ENCODE measurements at places on chromosomes 3 and 15. TPM values are rescaled to one million over a fixed set of nuclear protein-coding genes. Genes with fewer than 3 reads are reported as not detected.

GRCh38 chr3:102089239-102089638 lies 239.9 kb downstream of the NFKBIZ start:
- DNase-seq: no peak

- DNase-seq: no peak
Observed at GRCh38 chr3:148175214-148175613, 522.5 kb upstream of the AGTR1 start.

The CCNL1 gene
- total RNA-seq: 104 TPM

The MEIS2 gene
- 7.1 TPM for total RNA-seq

GRCh38 chr15:33894193-33894592 lies 74.1 kb upstream of the CHRM5 start:
- DNase-seq: no peak

The LRRC2 gene
- 11.2 TPM for total RNA-seq

The ARL14 gene
- not detected for total RNA-seq

GRCh38 chr15:89359471-89360293 lies 25.1 kb upstream of the POLG start:
- DNase-seq: no peak

DNA sequence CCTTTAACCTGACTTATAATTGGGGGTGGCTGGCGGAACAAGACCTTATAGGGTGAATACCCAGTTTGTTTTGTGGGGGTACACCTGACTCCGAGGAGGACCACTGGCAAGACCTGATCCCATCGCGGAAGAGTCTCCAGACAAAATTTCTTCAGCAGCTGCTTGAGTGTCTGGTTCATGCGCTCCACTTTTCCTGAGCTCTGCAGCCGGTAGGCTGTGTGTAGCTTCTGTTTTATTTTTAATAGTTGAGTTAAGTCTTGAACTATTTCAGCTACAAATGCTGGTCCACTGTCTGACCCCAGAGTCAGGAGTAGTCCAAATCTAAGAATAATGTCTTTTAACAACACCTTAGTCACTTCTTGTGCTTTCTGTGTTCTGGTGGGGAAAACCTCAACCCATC lies 21.2 kb upstream of the NOX5 start:
- no peak for DNase-seq

DNA sequence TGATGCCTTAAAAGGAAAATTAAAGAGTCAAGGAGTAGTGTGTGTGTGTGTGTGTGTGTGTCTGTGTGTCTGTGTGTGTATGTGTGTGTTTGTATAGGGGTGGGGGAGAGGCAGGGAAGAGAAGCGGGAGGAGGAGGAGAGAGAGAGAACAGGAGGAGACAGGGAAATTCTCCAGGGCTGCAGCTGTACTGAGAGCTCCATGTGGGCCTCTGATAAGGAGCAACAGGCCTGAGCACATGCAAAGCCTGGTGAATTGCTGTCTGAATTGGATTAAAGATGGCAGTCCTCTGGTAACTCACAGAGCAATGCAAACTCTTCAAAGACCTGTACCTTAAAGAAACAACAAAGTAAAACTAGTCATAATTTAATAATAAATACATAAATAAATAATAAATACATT lies 70.6 kb downstream of the SEMA6D start:
- DNase-seq: no peak

GRCh38 chr3:87298111-87298718 lies 21.8 kb upstream of the POU1F1 start:
- no peak for DNase-seq

DNA sequence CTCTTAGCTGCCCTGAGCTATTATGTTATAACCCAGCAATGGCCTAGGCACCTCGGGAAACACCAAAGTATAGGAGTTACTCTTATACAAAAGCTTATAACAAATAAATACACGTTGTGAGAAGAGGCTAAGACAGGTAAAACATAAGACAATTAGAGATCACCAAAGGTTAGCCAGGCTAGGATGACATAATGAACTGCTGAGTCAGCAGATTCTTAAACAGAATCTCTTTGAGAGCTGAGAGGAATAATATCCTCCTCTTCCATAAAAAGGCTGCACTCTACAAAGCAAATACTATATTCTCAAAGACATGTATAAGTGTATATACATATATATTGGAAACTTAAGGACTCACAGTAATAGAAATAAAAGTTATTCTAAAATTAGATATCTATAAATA lies 37.2 kb downstream of the GOLIM4 start:
- no peak for DNase-seq

DNA sequence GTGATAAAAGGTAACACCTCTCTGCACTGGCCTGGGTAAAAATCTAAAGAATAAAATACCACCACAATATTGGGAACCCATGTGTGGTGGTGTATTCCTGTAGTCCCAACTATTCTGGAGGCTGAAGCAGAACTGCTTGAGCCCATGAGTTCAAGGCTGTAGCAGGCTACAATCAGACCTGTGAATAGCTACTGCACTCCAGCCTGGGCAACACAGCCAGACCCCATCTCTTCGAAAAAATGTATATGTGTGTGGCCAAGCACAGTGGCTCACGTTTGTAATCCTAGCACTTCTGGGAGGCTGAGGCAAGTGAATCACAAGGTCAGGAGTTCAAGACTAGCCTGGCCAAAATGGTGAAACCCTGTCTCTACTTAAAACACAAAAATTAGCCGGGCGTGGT lies 1.8 kb upstream of the RPL14 start:
- DNase-seq: no peak

The KLF15 gene
- 32.9 TPM for total RNA-seq

- DNase-seq: no peak
Observed at GRCh38 chr3:73350996-73351395, 273.7 kb downstream of the PDZRN3 start.

GRCh38 chr15:51917493-51917892 lies 54.1 kb downstream of the LEO1 start:
- DNase-seq: peak; percentile 80

- DNase-seq: peak; percentile 97
Observed at GRCh38 chr3:10753964-10754363, 62.1 kb upstream of the SLC6A11 start.

DNA sequence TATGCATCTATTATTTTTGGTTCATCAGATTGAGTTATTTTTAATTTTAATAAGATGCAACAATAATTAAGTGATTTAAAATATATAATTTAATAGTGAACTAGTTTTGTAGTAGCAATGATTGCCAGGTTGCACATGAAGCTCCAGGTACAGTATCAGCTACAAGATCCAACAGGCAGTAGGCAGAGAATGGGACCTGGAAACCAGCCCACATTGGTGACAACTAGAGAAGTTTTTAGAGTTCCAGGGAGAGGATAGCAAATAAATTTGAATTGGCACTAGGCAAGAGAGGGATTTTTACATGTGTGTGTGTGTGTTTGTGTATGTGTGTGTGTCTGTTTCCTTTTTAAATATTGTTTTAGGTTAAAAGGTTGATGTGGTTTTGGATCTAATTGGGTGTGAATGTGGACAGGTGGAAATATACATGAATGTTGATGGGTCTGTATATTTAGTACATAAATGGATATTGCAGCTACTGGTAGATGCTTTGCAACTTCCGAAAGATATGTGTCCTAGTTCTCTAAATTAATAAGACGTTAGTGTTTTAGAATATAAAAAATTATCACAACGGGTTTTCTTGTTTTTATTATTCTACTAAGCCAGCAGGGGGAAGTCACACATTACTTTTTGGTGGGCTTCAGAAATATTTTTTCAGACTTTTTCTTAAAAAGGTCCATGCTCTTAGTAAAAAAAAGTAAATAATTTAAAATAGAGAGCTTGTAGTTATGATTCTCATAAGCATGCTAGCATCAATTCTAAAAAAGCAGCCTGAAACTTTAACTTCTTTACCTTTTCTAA lies 110.1 kb upstream of the GBE1 start:
- DNase-seq: no peak

DNA sequence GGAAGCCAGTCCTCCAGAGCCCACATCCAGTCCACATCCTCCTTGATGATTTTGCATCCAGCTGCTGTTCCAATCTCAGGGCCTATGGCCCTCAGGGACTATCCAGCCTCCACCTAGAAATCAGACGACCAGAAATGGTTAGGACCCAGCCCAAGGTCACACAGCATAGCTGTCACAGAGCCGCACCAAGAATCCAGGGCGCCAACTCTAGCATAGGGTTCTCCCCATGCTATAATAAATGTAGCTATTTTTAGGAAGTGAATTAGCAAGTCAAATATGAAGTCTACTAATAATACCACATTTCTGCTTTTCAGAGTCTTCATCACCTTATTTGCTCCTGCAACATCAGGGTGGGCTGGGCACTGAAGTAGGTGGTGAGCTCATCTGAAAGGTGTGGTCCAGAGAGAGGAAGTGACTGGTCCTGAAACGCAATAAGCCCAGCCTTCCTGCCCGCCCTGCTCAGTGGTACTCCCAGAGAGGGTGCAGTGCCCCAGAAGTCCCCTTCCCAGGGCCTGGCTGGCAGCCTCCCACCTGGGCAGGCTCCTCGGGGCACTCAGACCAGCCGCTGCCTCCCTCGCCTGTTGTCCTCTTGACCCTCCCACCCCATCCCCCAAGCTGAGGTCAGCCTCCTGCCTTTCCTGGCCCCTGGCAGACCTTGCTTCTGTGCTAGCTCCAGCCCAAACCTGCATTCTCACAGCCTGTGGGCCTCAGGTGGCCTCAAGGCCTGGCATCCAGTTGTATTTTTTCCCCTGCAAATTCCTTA lies 17.6 kb upstream of the CYP11A1 start:
- no peak for DNase-seq

The PLA2G4F gene
- 0.22 TPM for total RNA-seq

DNA sequence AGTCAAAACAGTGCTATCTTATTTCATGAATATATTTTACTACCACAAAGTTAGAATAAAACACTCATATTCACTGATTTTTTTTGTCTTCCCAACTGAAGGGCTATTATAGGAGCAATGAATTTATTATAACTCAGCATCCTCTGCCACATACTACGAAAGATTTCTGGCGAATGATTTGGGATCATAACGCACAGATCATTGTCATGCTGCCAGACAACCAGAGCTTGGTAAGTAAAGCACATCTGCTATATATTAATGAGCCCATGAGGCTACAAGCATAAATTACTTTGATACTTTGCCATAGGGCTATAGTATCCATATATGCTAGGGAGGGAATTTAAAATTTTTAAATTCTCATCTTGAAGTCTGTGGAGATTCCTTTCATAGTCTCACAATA lies 95.9 kb downstream of the FEZF2 start:
- DNase-seq: no peak

The FBXW12 gene
- total RNA-seq: 0.55 TPM

The CAND2 gene
- total RNA-seq: 15.0 TPM

DNA sequence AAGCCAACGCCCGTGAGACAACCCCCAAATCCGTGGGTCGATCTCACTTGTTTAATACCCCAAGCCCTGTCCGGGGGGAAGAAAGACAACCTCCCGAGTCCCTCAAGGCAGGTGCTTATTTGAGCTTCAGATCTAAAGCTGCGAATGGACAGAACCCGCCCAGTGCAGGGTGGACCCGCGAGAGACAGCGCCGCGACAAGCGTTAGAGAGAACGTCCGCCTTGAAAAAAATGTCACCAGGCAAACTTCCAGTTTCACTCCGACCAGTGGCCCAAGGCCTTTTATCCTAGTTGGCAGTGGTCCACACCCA lies 740 bp upstream of the OXSR1 start:
- DNase-seq: no peak

DNA sequence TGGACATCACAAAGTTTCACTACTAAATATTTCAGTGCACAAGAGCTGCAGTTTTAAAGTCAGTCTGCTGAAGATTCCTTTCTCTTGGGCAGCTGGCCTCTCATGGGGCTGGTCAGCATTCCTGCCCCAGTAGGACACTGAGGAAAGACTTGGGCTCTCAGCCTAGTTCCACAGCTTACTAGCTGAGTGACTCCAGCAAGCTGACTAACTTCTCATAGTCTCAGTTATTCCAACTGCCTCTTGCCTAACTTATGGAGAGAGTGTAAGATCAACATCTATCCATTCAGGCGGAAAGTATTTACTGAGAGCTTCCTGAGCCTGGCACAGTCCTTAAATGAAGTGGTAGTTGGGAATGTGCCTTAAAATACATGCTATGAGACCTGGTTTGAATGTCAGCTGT lies 27.0 kb downstream of the TM4SF4 start:
- no peak for DNase-seq

DNA sequence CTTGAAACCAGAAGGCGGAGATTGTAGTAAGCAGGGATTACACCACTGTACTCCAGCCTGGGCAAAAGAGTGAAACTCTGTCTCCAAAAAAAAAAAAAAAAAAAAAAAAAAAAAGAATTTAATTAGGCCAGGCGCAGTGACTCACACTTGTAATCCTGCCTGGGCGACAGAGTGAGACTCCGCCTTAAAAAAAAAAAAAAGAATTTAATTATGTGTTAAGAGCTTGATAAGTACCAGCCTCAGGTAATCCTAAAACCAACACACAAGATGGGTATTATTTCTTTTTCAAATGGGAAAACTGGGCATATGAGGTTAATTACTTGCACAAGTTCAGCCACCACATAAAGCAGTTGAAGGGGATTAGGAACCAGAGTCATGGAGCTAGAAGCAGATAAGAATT lies 49.0 kb downstream of the PBRM1 start:
- no peak for DNase-seq

- DNase-seq: no peak
Observed at GRCh38 chr3:69122403-69122802, at the start of gene LMOD3. Gene LMOD3, minus strand, starts transcription at chr3:69122595. Its CDS starts 209 bp downstream, at chr3:69122386.
